ENCODE measurements at places on chromosomes 3 and 15.

DNA sequence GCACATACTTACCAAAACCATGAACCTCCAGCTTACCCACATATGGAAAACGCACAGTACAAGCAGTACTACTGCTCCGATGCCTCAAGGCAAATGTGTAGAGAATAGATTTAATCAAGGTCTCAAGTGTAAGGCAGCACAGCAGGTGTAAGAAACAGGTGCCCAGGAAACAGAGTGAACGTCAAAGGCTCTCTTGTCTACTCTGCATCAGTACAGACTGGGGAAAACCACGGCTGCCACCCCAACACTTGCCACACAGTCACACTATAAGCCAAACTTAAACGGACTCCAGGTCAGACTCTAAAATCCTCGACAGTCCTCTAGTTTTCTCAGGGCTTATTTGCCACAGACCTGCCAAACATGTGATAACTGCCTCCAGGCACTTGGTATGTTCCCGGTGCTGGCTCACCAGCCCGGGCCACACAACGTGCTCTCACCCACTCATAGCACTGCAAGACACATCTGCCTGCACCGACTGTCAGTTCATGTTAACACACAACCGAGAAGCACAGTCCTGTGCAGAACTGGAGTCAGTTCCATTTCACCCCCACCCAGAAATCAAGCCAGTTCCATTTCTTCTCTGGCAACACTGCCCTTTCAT lies 30.6 kb downstream of the ABCC5 start:
- DNase-seq, result no peak

DNA sequence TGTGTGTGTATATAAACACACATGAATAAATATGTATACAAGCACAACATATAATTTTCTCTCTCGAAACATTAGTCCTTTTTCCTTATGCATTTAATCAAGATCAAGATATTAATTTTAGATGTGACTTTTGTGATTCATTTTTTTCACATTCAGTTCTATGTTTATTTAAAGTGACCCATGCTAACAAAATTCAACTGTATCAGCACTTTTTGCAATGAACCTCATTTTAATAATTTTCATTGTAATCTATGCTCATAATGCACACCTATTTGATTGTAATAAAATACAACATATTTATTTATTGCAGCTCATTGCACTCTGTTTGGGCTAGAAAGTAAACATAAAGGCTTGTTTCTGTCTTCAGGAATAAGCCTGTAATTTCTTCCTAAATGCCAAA lies 586.3 kb downstream of the ROBO2 start:
- no peak for DNase-seq

DNA sequence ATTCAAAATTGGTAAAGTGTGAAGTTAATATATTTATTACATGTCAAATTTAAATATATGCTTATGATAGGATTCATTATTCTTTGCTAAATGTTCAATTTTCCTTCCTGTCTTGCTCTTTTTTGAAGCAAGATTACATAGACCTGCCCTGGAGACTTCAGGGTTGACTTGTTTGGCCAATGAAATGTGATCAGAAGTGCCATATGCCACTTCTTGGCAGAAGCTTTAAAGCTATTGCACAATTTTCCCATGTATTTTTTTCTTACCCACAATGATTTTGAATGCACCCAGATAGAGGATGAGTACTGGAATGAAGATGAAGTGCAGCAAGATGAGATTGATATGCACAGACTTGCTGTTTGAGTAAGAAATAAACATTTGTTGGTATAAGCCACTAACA lies 406.3 kb upstream of the BCHE start:
- no peak for DNase-seq

GRCh38 chr3:104992676-104993075 lies 374.0 kb upstream of the ALCAM start:
- no peak for DNase-seq

Measured in iPS DF 19.7 (cell line).